Activated naive CD8-positive, alpha-beta T cell treated with anti-CD3 and anti-CD28 coated beads, Interleukin-2, amount 10 ng/mL, durations not matched to agents 7 days and 5 days (primary cell): ENCODE measurements at places on chromosomes 1 and 21.

DNA sequence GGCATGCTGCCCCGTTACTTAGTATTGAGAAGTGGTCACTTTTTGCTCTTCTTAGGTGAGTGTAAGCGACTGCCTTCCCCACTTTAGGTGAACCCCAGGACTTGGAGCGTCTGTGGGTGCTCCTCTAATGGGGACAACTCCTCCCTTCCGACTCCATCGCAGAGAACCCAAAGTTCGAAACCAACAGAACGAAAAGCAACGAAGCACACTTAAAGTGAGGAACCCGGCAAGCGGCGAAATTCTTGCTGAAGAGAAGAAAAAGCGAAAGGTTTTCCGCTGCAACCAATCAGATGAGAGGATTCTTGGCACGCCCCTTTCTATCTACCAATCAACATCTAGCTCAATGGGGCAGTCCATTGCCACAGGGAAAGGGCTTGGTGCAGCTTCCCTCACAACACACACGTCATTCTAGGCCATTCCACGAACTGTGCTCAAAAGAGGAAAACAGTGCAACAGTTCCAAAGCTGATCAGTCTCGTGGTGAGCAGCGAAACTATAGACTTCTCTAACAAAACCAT, 709 bp upstream of the SUCO start:
- DNase-seq = peak; percentile 70

DNA sequence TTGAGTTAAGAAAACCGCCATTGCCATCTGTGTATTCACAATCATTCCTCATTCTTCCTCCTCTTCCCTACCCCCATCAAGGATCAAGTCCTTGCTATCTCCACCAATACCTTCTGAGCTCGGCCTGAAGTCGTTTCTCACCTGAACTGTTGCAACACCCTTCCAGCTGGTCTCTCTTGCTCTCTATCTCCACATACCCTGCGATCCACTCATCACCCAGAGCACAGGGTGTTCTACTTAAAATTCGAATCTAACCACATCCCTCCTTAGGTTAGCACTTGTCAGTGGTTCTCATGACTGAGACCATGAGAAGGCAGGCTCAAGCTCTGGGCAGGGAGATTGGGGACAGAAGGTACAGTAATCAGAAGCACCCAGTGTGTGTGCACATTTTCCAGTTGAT, 4.6 kb downstream of the IVL start:
- no peak for DNase-seq

GRCh38 chr1:6257541-6258069, 3.3 kb downstream of the GPR153 start:
- DNase-seq = no peak

GRCh38 chr1:110525249-110525595, 6.2 kb upstream of the KCNA10 start:
- no peak for DNase-seq

DNA sequence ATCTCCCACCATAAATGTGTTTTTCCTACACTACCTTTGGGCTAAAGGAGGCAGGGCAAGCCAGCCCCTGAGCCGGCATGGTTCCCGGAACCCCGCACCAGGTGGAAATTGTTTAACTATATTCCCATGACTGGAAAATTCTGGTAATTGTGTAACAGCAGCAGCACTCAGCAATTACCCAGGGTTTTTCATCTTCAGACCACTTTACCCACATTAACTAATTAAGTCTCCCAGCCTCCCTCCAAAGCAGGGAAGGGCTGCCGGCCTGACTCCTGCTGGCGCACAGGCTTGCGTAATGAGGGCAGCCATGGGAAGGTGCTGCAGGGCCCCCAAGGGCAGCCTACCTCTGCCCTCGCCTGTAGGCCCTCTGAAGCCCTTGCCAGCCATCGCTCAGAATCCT, 140.7 kb upstream of the VAMP3 start:
- DNase-seq = no peak

- DNase-seq = no peak
These were observed 8.3 kb upstream of the NVL start for GRCh38 chr1:224338150-224338838.

DNA sequence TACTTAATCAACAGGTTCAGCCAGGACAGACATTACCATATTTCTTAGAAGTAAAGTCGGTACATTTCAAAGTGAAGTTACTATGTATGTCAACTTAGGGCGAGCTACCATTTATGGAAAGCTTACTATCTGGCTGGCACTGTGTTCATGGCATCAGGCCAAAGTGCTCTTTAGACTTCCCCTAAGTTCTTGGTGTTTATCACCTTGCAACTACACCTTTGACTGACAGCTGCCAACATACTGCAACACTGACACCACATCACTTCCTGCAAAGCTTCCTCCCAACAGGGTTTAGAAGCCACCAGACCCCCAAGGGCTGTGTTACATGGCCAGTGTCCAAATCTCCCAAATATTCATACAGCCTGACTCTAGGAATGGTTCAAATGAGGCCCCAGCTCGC, 61.0 kb downstream of the TIAM1 start:
- DNase-seq = no peak

GRCh38 chr1:10502206-10502605, 27.5 kb downstream of the PEX14 start:
- no peak for DNase-seq

DNA sequence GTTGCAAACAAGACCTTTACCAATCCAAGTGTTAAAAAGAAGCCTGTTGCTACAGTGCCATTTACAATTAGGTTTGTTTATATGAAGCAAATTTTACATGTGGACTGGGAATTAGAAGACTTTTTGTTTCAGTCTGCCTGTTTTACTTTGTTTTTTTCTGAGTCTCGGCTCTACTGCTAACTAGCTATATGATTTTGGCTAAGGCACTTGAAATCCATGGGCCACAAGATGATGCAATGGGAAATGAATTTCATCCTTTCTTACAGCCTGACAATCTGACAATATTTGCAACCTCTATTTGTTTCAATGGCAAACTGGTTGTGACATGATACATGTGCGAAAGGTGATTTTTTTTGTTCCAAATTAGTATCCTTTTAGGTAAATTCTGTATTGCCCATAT, 3.7 kb upstream of the PEX11B start:
- no peak for DNase-seq

- no peak for DNase-seq
These were observed 5.2 kb downstream of the TAS1R1 start for GRCh38 chr1:6560267-6560666.

GRCh38 chr1:24555591-24556413, at the start of gene NCMAP:
NCMAP (plus strand) TSS chr1:24556087; CDS start chr1:24595431, 39,344 bp downstream.
- peak; percentile 56 for DNase-seq

DNA sequence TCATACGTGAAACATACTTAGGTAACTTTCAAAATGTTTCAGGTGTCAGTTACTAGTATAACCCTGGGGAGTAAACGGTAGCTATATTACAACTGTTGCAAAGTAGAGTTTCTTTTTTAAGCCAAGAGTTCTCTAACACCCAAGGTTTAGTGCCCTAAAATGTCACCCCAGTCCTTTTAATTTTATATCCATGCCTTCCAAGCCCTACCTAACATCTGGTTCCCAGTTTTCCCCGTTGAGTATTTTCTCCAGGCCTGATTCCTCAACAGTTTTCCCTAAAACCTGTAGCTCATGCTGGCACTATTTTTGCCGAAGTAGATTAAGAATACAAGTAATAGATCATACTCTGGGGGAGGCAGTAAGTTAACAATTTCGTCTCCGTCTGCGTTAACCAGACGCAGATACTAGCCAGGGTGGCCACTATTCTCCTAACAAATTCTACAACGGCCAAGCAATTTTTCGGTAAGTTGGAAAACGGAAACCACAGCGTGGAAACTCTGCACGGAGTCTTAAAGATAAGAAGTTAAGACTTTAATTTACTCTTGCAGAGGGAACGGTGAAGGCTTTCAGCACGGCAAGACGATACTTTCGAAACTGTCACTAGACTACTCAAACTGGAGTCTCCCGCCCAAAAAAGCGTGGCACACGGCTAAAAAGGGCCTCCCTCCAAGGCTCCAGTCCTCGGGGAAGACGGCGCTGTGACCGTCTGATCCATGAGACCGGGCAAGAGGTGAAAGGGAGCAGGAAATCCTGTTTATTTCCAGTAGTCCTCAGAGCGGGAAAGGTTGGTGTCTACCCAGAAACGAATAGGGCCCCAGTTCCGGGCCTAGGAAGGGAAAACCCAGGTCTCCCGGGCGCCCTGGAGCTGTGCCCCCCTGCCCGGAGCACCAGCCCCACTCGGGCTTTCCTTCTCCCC, 945 bp downstream of the SRSF4 start:
- no peak for DNase-seq

DNA sequence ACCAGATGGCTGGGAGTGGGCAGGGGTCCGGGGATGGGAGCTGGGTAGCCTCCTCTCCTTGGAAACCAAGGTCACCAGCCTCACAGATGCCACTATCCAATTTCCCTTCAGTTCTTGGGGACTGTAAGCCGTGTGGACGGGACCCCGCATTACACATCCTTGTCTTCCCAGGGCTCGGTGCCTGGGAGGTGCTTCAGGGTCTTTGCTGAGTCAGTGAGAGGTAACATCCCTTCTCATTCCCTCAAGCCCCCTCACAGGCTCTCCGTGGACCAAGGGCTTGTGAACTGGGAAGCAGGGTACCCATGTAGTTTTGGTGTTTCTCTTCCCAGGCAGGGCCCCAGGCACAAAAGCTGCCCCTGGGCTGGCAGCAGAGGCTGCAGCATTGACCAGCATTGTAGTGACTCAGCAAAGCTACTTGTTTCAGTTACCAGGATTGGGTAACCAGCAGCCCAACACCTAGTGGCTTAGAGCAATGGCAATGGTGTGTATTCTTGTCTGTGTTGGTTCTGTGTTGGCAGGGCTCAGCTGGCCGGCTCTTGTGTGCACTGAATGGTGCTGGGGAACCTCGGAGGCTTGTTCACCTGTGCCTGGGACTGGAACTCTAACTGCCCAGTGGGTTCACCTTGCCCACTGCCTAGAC, 24.6 kb upstream of the PCBP3 start:
- DNase-seq = peak; percentile 7
